ENCODE measurements at places on chromosomes 4 and X.

- DNase-seq = no peak
These were observed 8.2 kb downstream of the FREM3 start for GRCh38 chr4:143692241-143692640.

DNA sequence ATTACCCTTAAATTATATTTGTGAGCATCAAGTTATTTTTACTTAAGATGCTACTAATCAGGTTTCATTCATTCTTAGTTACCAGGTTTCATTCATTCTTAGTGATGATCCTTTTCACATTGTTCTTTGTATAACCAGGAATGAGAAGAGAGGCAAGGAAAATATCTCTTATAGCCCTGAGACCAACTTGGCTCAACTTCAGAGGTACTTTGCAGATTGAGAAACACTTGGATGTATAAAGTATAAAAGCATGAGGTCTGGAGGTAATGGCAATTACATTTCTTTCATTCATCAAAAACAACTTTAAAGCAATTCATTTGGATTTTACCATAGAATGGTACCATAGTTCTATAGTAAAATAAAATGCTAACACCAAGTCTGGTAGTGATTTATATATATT is 231.0 kb downstream of the PRDM5 start:
- no peak for DNase-seq

- DNase-seq = no peak
These were observed 628.9 kb downstream of the TLL1 start for GRCh38 chr4:166501941-166502382.

GRCh38 chr4:69843301-69843700 is 16.6 kb downstream of the SULT1E1 start:
- DNase-seq = no peak

GRCh38 chr4:188177997-188178675 is 38.9 kb downstream of the TRIML1 start:
- DNase-seq = no peak

All from KG1 (cell line).